Activated naive CD4-positive, alpha-beta T cell (primary cell): ENCODE measurements at places on chromosomes 7 and 10.

GRCh38 chr7:50101873-50102272 is 8.8 kb upstream of the ZPBP start:
- DNase-seq, result no peak

DNA sequence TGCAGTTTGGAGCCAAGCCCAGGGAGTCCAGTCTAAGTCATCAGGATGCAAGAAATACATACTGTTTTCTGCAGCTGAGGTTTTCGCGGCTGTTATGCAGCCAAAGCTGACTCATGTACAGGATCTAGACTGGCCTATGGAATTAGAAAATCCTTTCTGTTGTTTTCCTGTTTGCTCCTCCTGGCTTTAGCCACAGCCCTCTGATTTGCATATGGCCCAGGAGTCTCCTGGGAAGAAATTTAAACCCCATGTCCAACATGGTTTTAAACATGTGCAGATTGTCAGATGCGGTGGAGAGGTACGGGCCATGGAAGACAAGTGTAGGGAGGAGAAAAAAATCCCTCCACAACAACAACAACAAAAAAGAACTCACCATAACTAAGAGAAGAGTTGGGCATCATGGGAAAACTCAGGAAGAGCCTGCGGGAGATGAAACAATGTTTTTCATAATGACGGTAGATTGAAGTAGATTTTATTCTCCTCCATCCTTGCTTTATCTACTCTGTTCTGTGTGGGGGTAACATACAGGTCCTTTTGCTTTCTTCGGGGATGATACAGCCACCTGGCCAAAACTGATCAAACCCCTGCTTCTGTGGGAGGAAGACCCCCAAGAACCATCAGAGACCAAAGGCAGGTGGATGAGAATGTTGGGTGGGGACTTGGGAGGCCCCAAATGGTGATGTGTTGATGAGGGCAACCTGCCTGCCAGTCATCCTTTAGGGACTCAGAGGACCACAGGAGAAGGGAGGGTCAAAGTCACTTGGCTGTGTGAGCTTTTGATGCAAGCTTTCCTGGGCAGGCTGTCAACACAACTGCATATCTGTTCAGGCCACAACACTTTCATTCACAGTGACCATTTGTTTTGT is 29.8 kb upstream of the GNA12 start:
- no peak for DNase-seq

- no peak for DNase-seq
Observed at GRCh38 chr10:48881937-48882336, 57.7 kb downstream of the LRRC18 start.

- no peak for DNase-seq
Observed at GRCh38 chr10:6187278-6187677, 15.5 kb upstream of the PFKFB3 start.

GRCh38 chr7:143171697-143172096 is 11.5 kb upstream of the TAS2R39 start:
- no peak for DNase-seq

- DNase-seq, result no peak
Observed at GRCh38 chr10:13823709-13824405, 237.1 kb downstream of the PRPF18 start.

DNA sequence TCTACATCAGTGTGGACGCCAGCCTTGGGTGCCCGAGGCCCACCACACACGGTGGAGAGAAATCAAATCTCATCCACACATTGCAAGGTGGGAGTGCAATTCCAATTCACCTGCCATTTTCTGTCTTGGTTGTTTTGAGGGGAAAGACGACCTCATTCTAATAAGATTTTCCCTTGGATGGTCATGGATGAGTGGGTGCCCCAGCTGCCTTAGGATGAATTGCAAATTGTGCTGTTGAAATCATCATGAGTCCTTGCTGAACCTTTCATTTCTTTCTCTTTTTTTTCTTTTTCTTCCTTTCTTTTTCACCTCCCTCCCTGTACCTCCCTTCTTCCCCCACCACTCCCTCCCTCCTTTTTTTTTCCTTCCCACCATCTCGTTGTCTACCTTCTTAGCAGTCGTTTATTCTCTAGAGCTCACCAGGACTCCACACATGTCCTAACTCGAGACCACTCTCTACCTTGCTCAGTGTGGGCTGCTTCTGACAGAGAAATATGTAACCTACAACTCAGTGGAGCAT is 266.9 kb upstream of the NFE2L3 start:
- no peak for DNase-seq

DNA sequence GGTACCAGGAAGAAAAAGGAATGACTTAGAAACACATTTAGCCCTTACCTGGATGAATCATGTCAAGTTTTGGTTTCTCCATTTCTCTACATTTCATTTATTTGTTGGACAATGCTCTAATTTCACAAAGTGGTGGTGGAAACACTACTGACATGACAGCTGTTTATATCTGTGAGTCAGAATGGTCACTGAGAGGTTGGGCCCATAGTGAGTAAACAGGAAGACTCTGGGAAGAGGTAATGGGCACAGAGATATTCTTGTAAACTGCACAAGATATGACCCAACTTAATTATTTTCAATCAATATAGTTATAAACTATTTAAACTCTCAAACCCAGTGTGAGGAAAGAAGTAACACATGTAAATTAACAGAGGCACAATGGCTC is 176.3 kb upstream of the MEOX2 start:
- DNase-seq, result no peak

DNA sequence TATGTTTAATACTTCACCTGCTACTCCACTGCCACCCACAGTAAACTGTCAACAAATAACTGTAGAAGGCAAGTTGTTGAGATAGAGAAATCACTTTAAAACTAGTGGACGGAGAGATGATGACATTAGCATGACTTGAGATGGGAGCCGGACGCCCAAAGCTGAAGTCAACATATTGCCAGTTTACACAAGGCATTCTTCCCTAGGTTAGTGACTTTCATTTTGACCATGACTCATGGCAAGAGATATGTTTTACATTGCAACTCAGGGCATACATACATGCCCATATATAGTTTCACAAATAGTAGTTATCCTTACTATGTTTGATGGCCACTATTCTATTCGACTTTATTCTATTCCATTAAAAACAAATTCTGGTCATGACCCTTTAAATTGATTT is 296.6 kb downstream of the PLXNA4 start:
- no peak for DNase-seq

- no peak for DNase-seq
Observed at GRCh38 chr7:36787933-36788378, 63.7 kb upstream of the AOAH start.

DNA sequence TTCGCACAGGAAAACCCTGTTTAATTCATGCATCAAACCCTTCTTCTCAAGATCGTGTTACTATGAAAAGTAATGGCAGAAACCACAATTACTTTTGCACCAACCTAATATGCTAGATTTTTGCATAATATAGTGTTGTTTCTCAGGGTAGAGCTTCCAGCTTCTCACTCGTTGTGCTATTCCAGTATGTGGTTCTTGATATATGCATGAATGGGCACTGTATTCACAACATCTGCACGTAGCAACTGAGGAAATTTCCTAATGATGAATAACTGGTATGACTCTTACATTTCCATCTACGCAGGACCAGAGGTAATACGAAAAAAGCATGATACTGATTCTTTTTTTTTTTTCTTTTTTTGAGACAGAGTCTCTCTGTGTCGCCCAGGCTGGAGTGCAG is 326.6 kb upstream of the GALNT17 start:
- DNase-seq, result no peak

DNA sequence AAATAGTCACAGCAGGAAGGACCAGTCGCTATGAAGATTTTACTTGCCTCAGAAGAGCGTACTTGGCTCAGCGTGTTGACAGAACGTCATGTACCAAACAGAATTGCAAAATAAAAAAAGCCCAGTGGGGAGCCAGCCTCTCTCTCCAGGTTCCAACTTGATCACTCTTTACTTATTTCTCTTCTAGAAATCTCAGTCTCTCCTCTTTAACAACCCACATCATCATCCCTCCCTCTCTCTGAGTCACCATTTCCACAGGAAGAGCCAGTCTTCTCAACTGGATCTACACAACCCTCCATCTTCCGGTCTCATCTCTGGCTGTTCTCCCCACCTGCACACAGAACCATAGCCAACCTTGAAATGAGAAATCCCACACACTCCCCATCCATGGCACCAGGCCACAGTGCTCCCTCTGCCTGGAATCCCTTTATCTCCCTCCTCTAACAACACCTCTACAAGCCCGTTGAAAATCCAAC is 718.3 kb downstream of the GRID1 start:
- DNase-seq, result no peak

- DNase-seq, result no peak
Observed at GRCh38 chr10:28939281-28940157, 262.2 kb downstream of the BAMBI start.

GRCh38 chr7:79296553-79297320 is 156.7 kb downstream of the MAGI2 start:
- DNase-seq, result no peak

DNA sequence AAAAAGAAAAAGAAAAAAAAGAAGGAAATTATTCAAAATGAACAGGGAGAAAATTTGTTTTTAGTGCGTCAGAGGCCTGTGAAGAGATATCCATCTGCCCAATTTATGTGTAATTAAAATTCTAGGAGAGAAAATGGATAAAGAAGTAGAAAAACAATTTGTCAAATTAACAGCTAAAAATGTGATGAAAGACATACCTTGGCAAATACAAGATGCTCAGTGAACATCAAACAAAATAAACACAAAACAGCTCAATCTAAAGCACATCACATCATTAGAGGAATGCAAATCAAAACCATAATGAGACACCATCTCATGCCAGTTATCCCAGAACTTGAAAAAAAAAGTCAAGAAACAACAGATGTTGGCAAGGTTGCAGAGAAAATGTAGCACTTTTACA is 472.8 kb downstream of the PAXIP1 start:
- DNase-seq, result no peak

DNA sequence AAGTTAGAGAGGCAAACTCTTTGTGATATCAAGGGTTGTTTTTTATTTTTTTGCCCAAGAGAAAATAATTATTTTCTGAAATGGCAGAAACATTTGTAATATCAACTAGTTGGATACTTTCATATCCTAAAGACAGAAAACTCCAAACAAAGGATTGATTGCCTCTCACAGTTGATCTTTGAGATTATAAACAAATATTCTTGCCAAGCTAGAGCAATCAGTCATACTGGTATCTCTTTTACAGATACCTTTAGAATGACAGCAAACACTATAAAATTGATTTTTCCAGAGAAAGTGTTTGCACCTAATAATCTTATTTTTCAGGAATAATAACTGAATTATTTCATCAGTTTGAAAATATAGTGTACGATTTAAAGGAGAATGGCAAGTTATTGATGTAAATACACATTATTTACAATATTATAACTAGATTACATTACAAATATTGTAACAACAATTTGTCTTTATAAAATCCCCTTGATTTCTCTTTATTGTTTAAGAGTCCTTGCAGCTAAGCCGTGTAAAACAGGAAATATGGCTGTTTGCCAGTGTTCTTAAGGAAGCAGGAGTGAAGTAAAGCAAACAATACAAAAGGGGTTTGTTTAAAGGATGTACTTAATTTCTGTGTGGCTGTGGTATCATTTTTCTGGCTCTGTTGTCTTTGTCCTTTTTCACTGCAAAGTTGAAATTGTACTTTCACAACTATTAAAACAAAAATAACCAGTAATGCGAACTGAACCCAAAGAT is 58.4 kb downstream of the MAPK8 start:
- DNase-seq, result no peak

GRCh38 chr7:33062023-33062781 is at the start of gene NT5C3A:
NT5C3A (minus strand) TSS chr7:33062776; CDS start chr7:33062705, 71 bp downstream.
- no peak for DNase-seq

DNA sequence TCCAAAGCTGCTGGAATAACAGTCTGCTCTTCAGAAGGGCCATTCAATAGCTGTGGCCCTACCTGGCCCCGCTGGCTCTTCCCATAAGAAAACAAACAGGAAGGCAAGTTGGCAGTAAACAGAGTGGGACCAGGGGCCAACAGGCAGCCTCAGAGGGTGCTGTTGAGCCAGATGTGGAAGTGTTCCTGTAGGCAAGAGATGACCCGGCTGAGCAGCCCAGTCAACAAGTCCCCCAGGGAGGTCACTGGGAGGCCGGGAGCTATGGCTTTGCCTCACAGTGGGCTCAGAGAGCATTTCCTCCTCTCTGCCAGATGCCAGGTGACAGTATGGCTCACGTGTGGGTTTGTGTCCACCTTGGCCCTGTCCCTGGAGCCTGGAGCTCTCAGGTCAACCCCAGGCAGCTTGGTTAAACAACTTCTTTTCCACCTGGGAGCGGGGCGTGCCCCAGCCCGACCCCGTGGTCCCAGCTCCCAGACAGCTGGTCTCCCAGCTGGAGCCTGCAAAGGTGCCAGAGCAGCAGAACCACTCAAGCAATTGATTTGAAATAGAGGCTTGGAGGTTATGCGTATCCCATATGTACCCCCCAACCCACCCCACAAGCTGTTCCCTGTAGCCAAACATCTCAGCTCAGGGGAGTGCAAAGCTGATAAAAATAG is 33.8 kb upstream of the LOXL4 start:
- DNase-seq, result no peak

DNA sequence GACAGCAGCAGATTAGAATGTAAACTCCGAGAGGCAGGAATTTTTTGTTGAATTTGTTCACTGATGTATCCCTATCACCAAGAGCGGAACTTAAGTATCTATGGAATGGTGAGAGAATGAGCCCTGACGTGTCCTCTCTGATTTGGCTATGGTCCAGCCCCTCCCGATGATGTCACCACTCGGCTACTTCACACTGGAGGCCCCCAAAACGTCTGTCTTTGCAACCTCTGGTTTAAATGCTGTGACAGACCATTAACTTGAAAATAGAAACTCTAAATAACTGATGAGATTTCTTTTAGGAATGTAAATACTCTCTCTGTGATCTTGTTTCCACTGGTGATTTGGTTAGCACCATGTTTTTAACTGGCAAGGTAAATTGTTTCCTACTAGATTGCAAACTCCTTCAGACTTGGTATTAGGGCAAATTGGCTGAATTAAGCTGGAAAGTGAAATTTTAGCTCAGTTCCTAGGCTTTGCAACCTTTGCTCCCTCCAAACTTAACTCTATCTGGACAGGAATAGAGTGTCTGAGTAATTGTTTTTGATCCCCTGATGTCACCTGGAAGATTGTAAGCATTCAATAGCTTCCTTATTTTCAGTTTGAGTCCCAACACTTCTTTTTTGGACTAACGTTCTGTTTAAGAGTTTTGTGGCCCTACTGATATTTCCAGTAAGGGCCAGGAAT is 19.1 kb downstream of the SLC16A12 start:
- no peak for DNase-seq

DNA sequence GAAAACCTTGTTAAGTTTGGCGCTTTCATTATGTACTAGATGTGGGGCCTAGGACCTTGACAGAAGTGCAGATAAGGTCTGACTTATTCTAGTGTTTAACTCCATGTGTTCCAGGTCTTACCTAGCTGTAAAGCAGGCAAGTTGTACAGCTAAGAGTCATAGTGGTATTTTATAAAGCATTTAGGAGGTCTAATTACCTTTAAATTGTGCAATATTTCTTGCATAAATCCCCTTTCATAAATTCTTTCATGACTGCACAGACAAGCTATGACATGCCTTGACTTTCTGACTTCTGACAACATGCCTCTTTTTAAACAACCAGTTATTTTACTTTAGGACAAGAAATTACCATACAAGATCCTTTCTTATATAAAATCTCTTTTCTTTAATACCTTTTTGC is 151.6 kb upstream of the VSTM2A start:
- no peak for DNase-seq
